ENCODE measurements at places on chromosomes 4 and X.

GRCh38 chr4:84578540-84579402 lies 4.2 kb upstream of the CDS1 start:
- DNase-seq: peak; percentile 63

- no peak for DNase-seq
Observed at GRCh38 chr4:29009908-29010307, 1710.3 kb upstream of the PCDH7 start.

DNA sequence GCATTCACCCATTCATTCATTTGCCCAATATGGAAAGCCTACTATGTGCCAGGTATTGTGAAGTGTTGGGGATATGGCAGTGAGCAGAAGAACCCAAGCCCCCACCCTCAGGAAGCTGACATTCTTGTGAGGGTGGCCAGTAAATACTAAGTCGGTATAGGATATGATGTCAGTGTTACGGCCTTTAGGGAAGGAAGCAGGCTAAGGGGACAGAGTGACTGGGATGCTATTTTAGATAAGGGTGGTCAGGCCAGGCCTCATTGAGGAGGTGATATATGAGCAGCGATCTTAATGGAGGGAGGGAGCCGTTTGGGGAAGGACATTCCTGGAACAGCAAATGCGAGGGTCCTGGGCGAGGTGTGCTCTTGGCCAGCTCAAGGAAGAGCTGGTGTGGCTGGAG lies 2.0 kb downstream of the ATP6AP1 start:
- DNase-seq: peak; percentile 54

DNA sequence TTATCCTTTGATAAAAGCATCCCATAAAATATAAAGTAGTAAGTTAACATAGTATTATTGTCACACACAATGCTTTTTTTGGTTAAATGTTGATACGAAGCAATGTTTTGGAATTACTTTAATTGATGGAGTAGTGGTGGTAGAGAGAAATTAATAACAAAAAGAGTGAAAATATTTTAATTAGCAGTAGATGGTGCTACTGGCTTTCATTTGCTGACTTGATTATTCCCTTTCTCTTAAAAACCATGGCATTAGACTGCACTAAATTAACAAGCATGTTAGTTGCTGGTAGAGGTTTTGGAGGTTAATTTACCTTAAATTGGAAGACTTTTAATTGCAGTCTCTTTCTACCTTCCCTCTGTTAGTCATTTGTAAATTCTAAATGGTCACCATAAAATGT lies 8.9 kb upstream of the DCK start:
- no peak for DNase-seq

DNA sequence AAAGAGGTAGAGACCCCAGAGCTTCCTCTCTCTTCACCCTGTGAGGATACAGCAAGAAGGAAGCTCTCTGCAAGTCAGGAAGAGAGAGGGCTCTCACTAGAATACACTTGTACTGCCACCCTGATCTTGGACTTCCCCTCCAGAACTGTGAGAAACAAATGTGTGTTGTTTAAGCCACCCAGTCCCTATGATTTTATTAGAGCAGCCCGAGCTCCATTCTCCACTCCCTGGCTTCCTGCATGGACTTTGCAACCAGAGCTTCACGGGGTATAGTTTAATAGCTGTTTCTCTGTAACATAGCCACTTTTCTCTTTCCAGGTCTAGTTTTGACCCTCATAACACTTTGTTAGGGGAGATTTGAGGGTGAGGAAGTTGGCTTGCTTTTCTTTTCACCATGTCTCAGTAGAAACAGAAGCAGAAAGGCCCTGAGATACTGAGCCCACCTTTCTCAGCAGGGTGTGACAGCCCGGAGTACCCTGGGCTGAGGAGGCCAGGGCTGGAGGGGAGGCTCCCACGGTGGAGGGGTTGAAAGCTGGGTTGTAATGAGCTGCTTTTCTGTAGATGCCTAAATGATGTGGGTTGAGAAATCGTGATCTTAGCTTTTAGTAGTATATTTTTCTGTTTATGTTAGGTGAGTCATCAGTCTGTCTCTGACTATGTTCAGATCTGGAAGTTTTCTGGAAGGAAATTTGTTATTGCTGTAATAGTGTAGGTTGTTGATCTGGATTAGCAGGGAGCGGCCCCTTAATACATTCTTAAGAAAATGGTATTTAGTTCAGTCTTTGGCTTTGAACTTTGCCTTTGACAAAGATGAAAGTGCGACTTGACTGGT lies 118.6 kb downstream of the PTTG2 start:
- peak; percentile 75 for DNase-seq

GRCh38 chrX:42531441-42531840 lies 246.5 kb downstream of the PPP1R2C start:
- DNase-seq: no peak

DNA sequence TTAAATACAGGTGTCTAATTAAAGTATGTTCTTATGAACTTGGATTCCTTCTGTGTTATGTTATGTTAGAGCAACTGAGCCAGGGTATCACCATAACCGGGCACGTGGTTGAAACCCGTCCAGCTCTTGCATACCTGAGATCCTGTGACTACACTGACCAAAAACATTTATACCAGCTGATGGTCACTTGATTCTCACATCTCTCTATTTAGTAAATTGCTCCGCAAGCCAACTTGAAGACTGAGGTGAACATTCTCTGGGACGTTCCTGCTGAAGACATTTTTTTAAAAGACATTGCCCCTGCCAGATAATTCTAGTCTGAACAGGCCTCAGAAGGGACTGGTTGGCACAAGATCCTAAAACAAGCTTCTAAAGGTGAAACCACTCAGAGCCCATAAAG lies 550.0 kb upstream of the DIPK2B start:
- DNase-seq: no peak

DNA sequence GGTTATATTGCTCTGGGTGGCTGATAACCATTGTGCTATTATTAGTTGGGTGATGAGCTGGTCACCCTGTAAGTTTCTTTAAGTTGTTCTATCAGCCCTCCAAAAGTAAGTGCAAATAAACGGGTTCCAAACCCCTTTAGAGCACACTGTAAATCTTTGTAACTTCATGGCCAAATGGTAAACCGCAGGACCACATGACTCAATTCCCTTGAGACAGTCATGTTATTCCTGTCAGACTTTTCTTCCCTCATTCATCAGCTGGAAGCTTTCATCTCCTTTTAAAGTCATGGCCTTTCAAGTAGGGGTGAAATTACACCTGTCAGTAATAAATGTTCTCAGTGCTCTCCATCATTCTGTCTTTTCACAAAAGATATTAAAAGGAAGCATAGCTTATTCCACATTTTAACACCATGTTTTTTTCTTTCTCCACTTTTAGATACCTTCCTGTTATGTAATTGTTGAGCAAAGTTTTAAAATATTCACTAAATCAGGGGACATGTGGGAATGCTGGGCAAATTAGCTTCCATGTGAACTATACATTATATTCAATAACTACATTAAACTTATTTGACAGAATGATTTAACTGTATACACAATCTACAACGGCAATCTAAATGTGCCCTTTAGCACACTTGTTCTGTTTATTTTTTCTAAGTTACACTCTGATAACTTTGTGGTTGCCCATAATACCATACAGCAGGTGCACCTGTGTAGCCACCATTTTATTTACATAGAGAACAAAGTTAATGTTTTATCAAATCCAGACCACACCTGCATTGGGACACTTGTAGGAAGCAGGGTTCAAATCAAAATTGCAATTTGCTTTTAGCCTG lies 275.5 kb downstream of the CFAP299 start:
- no peak for DNase-seq

DNA sequence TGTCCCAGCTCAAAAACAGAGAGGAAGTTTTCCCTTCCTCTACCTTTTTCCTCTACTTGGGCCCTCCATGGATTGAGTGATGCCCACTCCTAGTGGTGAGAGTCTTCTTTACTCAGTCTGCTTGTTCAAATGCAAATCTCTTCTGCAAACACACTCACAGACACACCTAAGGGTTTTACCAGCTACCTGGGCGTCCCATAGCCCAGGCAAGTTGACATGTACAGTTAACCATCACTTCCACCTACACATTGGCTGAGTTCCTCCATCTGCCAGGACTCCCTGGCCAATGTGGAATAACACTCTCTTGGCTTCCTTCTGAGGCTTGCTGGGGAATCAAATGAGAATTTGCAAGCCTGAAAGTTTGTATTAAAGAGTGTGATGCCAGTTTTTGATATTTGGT lies 45.7 kb upstream of the DHRSX start:
- DNase-seq: no peak

DNA sequence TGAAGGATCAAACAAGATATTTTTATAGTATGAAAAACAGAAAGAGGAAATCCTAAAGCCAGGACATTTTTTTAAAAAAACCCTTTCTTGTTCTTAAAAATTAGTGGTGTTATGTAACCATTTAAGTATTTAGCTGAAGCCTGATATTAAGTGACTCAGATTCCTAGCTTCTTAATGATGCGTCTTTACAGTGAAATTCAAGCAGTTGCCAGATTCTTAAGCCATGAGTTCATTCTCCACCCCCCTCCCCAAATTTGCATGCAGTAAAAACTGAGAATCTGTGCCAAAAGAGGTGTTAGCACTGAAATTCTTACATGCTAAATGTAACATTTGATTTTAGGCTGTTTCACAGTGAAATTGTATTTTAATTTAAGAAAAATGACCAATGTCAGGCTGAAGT lies 180.8 kb downstream of the RAPGEF2 start:
- no peak for DNase-seq

- DNase-seq: no peak
Observed at GRCh38 chrX:109859651-109860050, 126.6 kb upstream of the ACSL4 start.

- no peak for DNase-seq
Observed at GRCh38 chrX:109327251-109327650, 154.6 kb downstream of the GUCY2F start.

DNA sequence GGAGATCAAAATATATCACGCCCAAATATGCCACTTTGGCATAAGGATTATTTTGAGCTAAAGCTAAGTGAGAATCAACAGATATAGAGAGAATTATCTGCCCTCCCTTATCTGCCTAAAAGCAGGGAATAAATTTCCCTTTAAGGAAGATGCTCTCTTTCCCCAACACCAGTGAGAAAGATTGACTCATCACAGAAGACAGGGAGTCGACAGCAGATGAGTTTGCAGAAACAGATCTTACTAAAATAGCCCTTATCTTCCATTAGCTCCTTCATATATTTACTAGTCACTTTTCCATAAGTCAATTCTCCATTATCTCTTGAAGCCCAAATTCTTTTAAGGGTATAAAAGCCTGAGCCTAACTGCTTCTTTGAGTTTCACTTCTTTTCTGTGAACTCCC lies 156.6 kb downstream of the CAMK2D start:
- DNase-seq: peak; percentile 1

- peak; percentile 55 for DNase-seq
Observed at GRCh38 chrX:107716118-107716684, 59.4 kb downstream of the TSC22D3 start.

DNA sequence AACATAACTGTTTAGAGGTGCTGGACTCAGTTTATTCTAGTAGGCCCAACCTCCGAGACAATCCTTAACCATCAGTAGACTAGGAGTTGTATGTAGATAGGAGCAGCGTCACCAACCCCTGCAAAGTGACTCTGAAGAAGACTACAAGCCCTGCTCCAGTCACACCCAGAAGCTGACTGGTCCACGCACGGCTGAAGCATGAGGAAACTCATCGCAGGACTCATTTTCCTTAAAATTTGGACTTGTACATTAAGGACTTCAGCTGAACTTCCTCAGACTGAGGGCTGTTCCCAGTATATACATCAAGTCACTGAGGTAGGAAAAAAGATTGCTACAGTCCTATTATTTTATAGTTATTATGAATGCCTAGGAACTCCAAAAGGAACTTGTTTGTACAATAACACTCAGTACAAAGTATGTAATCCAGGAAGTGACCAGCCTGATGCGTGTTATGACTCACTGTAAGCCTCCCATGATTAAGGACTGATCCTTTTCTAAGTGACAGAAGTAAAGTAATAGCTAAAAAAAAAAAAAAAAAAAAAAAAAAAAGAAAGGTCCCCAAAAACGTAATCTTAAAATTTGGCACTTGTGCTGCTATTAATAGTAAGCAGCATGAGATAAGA lies 41.6 kb upstream of the UGT2B7 start:
- DNase-seq: peak; percentile 53

GRCh38 chr4:38600575-38600974 lies 63.4 kb upstream of the KLF3 start:
- DNase-seq: no peak

- no peak for DNase-seq
Observed at GRCh38 chr4:88409789-88410188, 31.1 kb downstream of the HERC6 start.

Measured in suppressor macrophage (primary cell).